ENCODE measurements at places on chromosomes 12 and 14. TPM values are rescaled to one million over a fixed set of nuclear protein-coding genes. Genes with fewer than 3 reads are reported as not detected.

AMDHD1 gene
- 0.14 TPM for polyA plus RNA-seq

KRT78 gene
- polyA plus RNA-seq: not detected

TAS2R14 gene
- polyA plus RNA-seq: 0.67 TPM

KRT82 gene
- polyA plus RNA-seq: not detected

ZNF385A gene
- polyA plus RNA-seq: 5.2 TPM

BCL2L14 gene
- polyA plus RNA-seq: 0.39 TPM

KRT3 gene
- not detected for polyA plus RNA-seq

All from H1 (cell line).